ENCODE measurements at places on chromosomes 3 and 15. TPM values are rescaled to one million over a fixed set of nuclear protein-coding genes. Genes with fewer than 3 reads are reported as not detected.

- no peaks in the 10 kb centered on the region for H3K36me3 ChIP-seq
- no peak for DNase-seq
- no peak overlapping the region for H3K27ac ChIP-seq
- H3K27me3 ChIP-seq = no peaks in the 10 kb centered on the region
- no peaks in the 10 kb centered on the region for H3K4me1 ChIP-seq
- no peak overlapping the region for H3K4me3 ChIP-seq
Measured at GRCh38 chr3:114632757-114633424, 339.1 kb downstream of the TIGIT start.

The GASK1A gene
- 22.6 TPM for total RNA-seq

- DNase-seq = no peak
- H3K27me3 ChIP-seq = no peaks in the 10 kb centered on the region
- no peaks in the 10 kb centered on the region for H3K36me3 ChIP-seq
- H3K27ac ChIP-seq = no peak overlapping the region
- no peaks in the 10 kb centered on the region for H3K4me1 ChIP-seq
Measured at GRCh38 chr15:66685638-66686150, 16.3 kb upstream of the SMAD6 start.

The ERICH6 gene
- 0.48 TPM for total RNA-seq

DNA sequence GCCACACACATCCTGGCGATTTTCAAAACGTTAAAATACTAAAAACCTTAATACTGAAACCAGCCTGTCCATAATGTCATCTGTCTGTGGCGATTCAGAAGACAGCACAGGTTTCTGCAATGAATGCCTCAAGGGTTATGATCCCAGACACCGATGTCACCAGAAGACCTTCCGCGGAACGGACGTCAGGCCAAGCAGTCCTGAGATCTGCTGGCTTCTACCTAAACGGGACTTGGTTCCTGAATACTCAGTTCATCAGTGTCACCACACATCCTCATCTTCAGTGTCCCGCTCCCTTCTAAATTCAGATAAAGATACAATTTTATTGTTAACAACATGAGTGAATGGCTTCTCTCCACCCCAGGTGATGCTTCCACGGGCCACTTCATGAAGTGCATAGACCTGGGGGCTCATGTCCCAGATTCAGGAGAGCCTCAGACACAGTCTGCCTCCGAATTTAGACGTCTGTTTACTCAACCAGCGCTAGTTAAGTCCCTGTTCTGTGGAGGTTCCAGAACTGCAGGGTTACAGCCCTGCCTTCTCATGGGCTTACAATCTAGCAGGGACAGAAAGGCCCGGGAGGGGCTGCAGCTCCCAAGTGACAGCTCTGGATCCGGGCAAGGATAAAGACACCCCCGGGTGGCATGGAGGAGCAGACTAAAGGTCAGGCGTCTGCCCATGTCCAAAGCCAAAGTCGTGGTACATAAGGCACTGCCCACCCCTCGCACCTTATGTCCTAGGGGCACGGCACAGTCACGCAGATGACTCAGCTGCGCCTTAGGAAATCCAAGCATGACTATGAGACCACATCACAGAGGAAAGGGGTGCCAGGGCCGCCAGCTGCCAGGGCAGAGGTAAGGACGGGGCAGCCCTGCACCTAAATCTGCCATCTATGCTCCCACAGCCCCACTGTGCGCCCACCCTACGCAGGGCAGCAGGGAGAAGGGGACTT, 75.9 kb downstream of the VGLL4 start:
- H3K4me1 ChIP-seq = peaks cover 8% of the 10 kb centered on the region
- no peaks in the 10 kb centered on the region for H3K27me3 ChIP-seq
- H3K36me3 ChIP-seq = no peaks in the 10 kb centered on the region
- H3K4me3 ChIP-seq = peak overlapping the region; percentile 18

GRCh38 chr15:67372543-67372942, 118.0 kb downstream of the IQCH start:
- DNase-seq = no peak
- H3K4me3 ChIP-seq = no peak overlapping the region
- no peaks in the 10 kb centered on the region for H3K36me3 ChIP-seq
- no peak overlapping the region for H3K27ac ChIP-seq
- H3K27me3 ChIP-seq = no peaks in the 10 kb centered on the region
- H3K4me1 ChIP-seq = no peaks in the 10 kb centered on the region

- no peaks in the 10 kb centered on the region for H3K4me1 ChIP-seq
- no peak overlapping the region for H3K4me3 ChIP-seq
- no peaks in the 10 kb centered on the region for H3K36me3 ChIP-seq
- DNase-seq = no peak
- no peak overlapping the region for H3K27ac ChIP-seq
Measured at GRCh38 chr3:17795711-17796110, 53.3 kb upstream of the TBC1D5 start.

GRCh38 chr3:31546162-31546561, 13.4 kb downstream of the STT3B start:
- no peaks in the 10 kb centered on the region for H3K4me1 ChIP-seq
- H3K36me3 ChIP-seq = no peaks in the 10 kb centered on the region
- no peaks in the 10 kb centered on the region for H3K27me3 ChIP-seq
- DNase-seq = no peak
- H3K27ac ChIP-seq = no peak overlapping the region
- H3K4me3 ChIP-seq = no peak overlapping the region

GRCh38 chr15:22810853-22811338, 24.5 kb downstream of the NIPA1 start:
- no peaks in the 10 kb centered on the region for H3K4me1 ChIP-seq
- H3K27me3 ChIP-seq = no peaks in the 10 kb centered on the region
- H3K4me3 ChIP-seq = no peak overlapping the region
- DNase-seq = no peak

The TEX55 gene
- not detected for total RNA-seq

The ISLR gene
- total RNA-seq = 88.0 TPM

- H3K27ac ChIP-seq = no peak overlapping the region
- no peaks in the 10 kb centered on the region for H3K36me3 ChIP-seq
- no peak for DNase-seq
- no peaks in the 10 kb centered on the region for H3K27me3 ChIP-seq
- no peak overlapping the region for H3K4me3 ChIP-seq
Measured at GRCh38 chr3:184889312-184889904, 77.4 kb downstream of the VPS8 start.

- H3K4me3 ChIP-seq = no peak overlapping the region
- H3K36me3 ChIP-seq = no peaks in the 10 kb centered on the region
- no peaks in the 10 kb centered on the region for H3K27me3 ChIP-seq
- no peaks in the 10 kb centered on the region for H3K4me1 ChIP-seq
- DNase-seq = no peak
Measured at GRCh38 chr3:122146466-122146865, 37.0 kb upstream of the CASR start.

The GAP43 gene
- total RNA-seq = not detected

- H3K4me3 ChIP-seq = peak overlapping the region; percentile 33
- H3K36me3 ChIP-seq = no peaks in the 10 kb centered on the region
- H3K27me3 ChIP-seq = no peaks in the 10 kb centered on the region
- no peak overlapping the region for H3K27ac ChIP-seq
- no peak for DNase-seq
- peaks cover 9% of the 10 kb centered on the region for H3K4me1 ChIP-seq
Measured at GRCh38 chr15:80072285-80072994, 13.0 kb downstream of the ZFAND6 start.

DNA sequence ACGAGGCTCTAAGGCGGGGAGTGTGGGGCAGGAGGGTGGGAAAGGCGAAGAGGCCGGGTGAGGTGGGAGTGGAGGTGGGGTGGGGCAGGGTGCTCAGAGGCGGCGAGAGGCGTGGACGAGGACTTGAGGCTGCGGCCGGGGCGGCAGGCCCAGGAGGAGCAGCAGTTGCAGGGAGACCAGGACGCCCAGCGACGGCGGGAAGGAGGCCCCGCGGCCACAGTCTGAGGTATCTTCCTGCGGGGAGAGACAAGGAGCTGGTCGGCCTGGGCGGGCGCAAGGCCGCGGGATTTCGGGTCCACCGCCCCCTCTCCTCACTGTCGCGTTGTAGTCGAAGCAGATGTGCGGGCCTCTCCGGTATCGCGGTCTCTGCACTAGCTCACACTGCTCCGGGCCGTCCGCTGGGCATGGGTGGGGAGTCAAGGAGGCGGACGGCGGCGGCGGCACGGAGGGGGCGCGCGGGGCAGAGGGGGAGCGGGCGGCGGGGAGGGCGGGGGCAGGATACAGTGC, 5.3 kb upstream of the TMEM115 start:
- H3K4me3 ChIP-seq = peak overlapping the region; percentile 51
- H3K27me3 ChIP-seq = no peaks in the 10 kb centered on the region
- H3K27ac ChIP-seq = peak overlapping the region; percentile 78

The EOMES gene
- 0.88 TPM for total RNA-seq

The PDZRN3 gene
- 36.0 TPM for total RNA-seq

The FAM107A gene
- total RNA-seq = 17.7 TPM

DNA sequence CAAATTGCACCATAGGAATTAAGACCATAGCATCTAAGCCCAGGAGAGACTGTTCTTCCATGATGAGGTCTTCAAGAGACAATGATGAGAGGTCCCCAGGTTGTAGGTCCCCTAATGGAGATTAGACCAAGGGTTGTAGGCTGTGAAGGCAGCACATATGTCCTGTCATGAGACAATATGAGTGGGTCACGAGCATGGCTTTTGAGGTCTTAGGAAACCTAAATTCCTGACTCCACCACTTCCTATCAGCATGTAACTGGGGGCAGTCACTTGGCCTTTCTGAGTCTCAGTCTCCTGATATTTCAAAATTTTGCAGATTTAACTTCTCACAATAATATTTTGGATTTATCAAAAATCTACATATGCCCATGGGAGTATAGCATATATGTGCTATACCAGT, 31.3 kb downstream of the STAC start:
- H3K27me3 ChIP-seq = no peaks in the 10 kb centered on the region
- no peak overlapping the region for H3K4me3 ChIP-seq
- no peak overlapping the region for H3K27ac ChIP-seq
- no peaks in the 10 kb centered on the region for H3K4me1 ChIP-seq
- H3K36me3 ChIP-seq = no peaks in the 10 kb centered on the region

- no peak for DNase-seq
- H3K27ac ChIP-seq = no peak overlapping the region
- H3K36me3 ChIP-seq = no peaks in the 10 kb centered on the region
- no peaks in the 10 kb centered on the region for H3K4me1 ChIP-seq
- no peaks in the 10 kb centered on the region for H3K27me3 ChIP-seq
- H3K4me3 ChIP-seq = no peak overlapping the region
Measured at GRCh38 chr3:190024912-190025311, 95.8 kb downstream of the P3H2 start.

DNA sequence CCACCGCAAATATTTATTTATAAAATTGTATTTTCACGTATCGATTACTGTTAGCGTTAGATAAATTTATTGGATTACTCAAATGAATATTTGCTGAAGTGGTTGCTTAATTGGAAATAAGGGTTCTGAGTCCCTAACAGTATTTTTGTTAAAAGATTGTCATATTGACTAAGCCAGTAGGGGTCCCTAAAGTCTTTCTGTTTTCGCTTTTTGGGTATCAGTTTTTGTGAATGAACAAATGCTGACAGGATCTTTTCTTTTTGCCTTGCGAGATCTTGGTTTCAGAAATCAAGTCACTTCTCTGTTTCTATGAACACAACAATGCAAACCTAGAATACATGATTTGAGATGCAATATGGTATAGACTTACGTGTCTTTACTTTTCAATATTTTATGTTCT, 7.1 kb downstream of the RAD51 start:
- H3K27ac ChIP-seq = no peak overlapping the region
- no peak for DNase-seq
- no peaks in the 10 kb centered on the region for H3K4me1 ChIP-seq
- H3K4me3 ChIP-seq = no peak overlapping the region
- no peaks in the 10 kb centered on the region for H3K27me3 ChIP-seq

DNA sequence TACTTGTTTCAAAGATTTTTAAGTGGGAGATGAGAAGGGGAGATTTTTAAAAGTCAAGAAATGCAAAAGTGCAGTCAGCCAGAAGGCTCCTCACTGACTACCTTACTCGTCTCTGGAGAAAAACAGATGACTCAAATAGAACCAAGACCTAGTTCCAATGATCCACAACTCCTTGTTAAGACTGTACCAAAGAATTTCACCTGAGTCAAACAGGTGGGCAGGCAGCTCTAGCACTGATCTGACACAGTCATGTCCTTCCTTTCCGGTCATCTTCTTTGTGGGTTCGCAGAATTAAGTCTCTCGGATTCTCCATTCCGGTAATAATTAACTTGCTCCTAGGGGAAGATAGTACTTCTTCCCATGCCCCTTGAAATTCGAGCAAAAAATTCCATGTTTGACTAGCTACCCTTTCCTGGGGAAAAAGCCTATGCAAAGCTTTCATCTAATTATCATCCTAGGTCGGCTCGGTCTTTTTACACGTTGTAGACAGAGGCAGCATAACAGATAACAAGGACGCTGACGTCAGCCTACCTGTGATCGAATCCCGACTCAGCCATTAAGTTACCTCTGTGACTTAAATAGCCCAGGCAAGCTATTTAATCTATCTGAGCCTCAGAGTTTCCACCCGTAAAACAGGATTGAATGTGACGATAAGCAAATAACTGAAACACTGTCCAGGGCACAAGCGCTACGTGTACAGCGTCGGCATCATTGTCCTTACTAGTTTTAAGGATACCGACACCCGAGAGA, 758 bp downstream of the SELENOK start:
- DNase-seq = no peak
- H3K27me3 ChIP-seq = no peaks in the 10 kb centered on the region
- peak overlapping the region; percentile 98 for H3K27ac ChIP-seq
- no peaks in the 10 kb centered on the region for H3K36me3 ChIP-seq
- peak overlapping the region; percentile 80 for H3K4me3 ChIP-seq

The ACOX2 gene
- 12.1 TPM for total RNA-seq

The BUB1B gene
- total RNA-seq = 1.4 TPM

DNA sequence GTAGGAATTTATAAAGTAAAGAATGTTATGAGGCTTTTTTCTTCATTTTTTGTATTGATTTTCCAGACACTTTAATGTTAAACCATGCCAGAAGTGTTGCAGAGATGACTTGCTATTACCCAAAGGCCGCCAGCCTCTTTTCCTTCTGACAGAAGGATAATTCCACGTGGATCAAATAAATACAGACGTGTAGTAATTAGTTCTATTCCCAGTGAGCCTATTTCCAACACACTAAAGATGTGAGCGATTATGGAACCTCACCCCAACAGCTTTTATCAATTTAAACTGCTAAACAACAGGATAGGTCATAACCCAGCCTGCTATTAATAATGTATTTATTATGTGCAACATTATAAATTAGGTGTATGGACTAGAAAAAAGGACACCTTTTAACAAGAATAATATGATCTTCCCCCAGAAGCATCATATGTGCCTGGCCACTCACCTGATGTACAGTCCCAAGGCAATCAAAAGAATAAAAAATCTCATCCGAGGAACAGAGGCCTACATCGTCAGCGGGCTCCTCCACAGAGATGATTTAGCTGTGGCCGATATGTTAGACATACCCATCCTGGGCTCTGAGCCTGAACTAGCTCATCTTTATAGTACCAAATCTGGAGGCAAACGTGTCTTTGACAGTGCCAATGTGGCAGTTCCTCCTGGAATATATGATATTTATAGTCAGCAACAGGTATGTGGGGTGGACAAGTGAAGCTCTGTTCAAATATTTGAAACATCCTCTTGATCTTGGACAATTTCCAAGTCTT, 125.9 kb upstream of the C15orf61 start:
- H3K27ac ChIP-seq = no peak overlapping the region
- H3K27me3 ChIP-seq = no peaks in the 10 kb centered on the region
- no peaks in the 10 kb centered on the region for H3K36me3 ChIP-seq
- no peak for DNase-seq

The SHF gene
- 9.7 TPM for total RNA-seq
